Activated naive CD8-positive, alpha-beta T cell treated with anti-CD3 and anti-CD28 coated beads for 36 hours (primary cell): ENCODE measurements at places on chromosomes 5 and 9. TPM values are rescaled to one million over a fixed set of nuclear protein-coding genes. Genes with fewer than 3 reads are reported as not detected.

SYK gene
- total RNA-seq: 0.48 TPM

TLR4 gene
- total RNA-seq: not detected

NUDT12 gene
- total RNA-seq: 5.3 TPM

PCAT7 gene
- total RNA-seq: not detected

PAPPA gene
- total RNA-seq: not detected

HMMR gene
- 88.6 TPM for total RNA-seq

TSSK1B gene
- not detected for total RNA-seq

C1QTNF2 gene
- not detected for total RNA-seq

IL33 gene
- total RNA-seq: not detected

HSPB3 gene
- total RNA-seq: not detected

POLE3 gene
- total RNA-seq: 94.2 TPM

CDH6 gene
- not detected for total RNA-seq

LECT2 gene
- total RNA-seq: not detected

SLC36A2 gene
- total RNA-seq: not detected

SLC34A1 gene
- total RNA-seq: not detected

ARHGEF37 gene
- 1.4 TPM for total RNA-seq

FOXD4L5 gene
- total RNA-seq: not detected

PIP5K1B gene
- 1.9 TPM for total RNA-seq

C9orf152 gene
- total RNA-seq: not detected

MGAT4B gene
- 71.5 TPM for total RNA-seq

SMIM33 gene
- 0.16 TPM for total RNA-seq

MXD3 gene
- total RNA-seq: 17.3 TPM

PCDHGB3 gene
- not detected for total RNA-seq

ISL1 gene
- total RNA-seq: not detected

PCDHA2 gene
- not detected for total RNA-seq

MRPS2 gene
- total RNA-seq: 74.0 TPM
